ENCODE measurements at places on chromosomes 16 and 17.

GRCh38 chr16:53999841-54000240 lies 286.7 kb downstream of the IRX3 start:
- no peak for DNase-seq

- peak; percentile 28 for DNase-seq
Observed at GRCh38 chr16:12573300-12573699, 230.4 kb downstream of the CPPED1 start.

DNA sequence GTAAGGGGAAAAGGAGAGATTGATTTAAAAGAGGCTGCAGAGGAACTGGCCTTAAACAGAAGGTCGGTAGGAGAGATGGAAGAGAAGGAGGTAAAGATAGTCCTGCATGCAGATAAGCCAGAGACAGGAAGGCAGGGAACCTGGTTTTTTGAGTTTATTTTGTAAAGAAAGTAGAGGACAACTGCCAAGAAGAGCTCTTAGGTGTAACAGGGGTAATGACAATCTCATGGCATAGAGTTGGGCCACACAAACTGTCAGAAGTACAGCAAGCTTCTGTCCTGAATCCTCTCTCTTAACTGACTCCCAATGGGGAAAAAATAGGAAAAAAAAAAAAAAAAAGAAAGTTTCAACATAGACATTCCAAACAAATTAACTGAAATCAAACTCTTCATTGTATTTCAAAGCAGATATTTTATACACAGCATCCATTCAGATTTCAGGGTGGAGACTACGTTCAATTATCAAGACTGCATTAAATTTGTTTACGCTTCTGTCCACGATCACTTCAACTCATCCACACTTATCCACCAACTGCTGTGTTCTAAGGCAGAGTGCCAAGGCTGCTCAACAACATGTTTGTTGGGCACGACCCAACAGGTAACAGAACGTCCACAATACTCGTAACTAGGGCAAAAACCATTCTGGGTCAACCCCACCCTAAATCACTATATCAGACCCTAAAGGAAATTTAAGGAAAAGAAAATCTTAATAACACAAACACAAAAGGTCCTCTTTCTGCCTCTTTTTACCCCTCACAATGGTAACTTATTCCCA lies 34.9 kb downstream of the USP31 start:
- DNase-seq = no peak

DNA sequence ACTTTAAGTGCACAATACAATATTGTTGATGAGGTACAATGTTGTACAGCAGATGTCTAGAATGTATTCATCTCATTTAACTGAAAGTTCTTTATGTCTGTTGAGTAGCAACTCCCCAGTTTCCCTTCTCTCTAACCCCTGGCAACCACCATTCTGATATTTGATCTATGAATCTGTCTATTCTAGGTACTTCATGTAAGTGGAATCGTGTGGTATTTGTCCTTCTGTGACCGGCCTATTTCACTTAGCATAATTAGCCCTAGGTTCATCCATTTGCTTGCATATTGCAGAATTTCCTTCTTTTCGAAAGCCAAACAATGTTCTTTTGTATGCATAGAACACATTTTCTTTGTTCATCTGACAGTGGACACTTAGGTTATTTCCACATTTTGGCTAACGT lies 10.8 kb downstream of the RGS9 start:
- no peak for DNase-seq

GRCh38 chr17:17448076-17448475 lies 28.7 kb upstream of the MED9 start:
- DNase-seq = no peak

DNA sequence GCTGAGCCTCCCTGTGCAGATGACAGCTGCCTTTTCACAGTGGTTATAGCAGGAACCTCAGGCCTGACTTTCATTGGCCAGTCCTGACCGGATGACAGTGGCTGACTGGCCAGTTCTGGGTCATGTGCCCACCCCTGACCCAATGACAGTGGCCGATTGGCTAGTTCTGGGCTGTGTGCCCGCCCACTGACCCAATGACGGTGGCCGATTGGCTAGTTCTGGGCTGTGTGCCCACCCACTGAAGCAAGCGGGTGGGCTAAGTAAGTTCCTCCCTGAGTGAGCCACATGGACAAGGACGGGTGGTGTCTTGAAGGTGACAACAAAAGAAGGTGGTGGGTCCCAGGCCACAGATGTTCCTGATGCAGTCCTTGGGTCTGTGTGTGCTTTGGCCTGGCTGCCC lies 9.5 kb downstream of the DEF8 start:
- peak; percentile 17 for DNase-seq

- no peak for DNase-seq
Observed at GRCh38 chr17:42111871-42112551, 503 bp downstream of the DHX58 start.
